ENCODE measurements at places on chromosomes 2 and 18.

DNA sequence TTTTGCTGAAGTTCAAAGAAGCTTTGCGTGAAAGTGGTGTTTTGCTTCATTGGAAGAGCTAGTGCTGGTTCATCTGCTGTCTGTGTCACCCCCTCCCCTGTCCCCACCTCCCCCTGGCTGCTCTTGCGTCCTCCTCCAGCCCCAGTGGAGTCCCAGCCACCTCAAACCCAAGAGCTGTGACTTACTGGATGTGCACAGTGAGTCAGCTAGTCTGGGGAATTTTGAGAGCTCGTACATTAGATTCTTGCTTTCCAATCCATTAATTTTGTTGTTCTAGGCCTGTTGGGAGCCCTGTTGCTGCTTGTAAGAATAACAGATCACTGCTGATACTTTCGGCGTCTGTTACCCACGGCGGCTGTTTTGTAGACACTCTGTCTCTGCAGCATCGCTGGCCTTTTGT, 412.1 kb downstream of the TSN start:
- DNase-seq = no peak

- no peak for DNase-seq
Measured at GRCh38 chr2:136246086-136246669, 128.2 kb upstream of the CXCR4 start.

GRCh38 chr2:54635554-54636152, 87.8 kb upstream of the EML6 start:
- no peak for DNase-seq

DNA sequence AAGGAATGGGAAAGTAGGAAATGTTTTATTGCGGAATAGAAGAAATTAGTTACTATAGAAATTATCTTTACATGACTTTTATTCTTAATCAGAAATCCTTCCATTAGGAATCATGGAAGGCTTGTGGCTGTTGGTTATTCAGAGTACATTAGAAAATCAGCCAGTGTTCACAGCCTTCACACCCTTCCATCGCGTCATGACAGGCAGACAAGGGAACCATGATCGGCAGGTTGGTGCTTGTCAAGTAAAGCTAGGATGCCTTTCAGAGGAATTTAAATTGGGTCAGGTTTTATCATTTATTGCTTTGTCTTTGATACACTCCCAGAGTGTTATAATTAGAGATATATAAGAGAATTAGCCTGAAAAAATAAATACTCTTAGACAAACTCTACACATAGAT, 400.6 kb downstream of the THSD7B start:
- no peak for DNase-seq

DNA sequence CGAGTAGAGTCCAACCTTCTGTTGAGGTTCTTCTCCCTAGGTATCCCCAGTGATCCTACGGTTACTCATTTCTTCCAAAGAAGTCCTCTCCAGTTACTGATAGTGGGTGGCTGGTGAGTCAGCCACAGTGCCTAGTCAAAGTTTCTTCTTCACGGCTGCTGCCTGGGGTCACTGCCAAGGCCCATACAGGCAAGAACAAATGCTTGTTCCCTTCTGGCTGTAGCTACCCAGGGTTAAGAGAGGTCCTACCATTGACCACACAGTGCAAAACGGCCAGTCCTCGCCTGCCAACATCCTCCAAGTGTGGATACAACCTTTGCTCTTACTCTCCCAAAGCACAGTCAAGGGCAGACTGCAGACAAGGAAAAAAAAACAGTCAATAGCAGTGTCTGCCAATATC, 2.9 kb upstream of the PTPN4 start:
- peak; percentile 66 for DNase-seq

GRCh38 chr2:109481196-109481555, 132.6 kb downstream of the SEPTIN10 start:
- DNase-seq = no peak

- DNase-seq = no peak
Measured at GRCh38 chr2:88561646-88562388, 65.4 kb downstream of the EIF2AK3 start.

GRCh38 chr18:3679241-3679640, 229.3 kb downstream of the TGIF1 start:
- no peak for DNase-seq

DNA sequence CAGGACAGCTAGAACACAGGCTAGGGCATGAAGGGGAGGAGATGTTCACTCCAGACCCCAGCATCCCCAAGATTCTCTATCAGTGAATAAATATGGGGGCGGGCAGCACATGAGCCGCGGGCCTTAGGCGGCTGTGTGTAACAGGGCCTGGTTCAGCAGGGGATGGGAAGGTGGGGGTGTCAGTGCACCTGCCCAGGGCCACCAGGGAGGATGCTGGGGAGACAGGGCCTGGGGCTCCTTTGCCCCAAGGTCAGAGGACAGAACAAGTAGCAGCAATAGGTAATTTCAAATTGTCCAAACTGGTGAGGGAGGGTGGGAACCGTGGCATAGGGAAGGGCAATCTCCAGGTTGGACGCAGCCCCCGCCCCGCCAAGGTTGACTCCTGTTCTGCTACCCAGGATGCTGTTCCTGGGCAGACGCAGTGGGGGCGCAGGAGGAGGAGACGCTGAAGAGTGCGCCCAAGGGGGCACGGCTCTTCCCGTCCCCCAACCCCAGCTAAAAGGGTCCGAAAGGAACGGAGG, 16.2 kb downstream of the CYP26B1 start:
- no peak for DNase-seq

- no peak for DNase-seq
Measured at GRCh38 chr2:223260681-223261080, 208.7 kb downstream of the KCNE4 start.

- DNase-seq = no peak
Measured at GRCh38 chr2:8453904-8454302, 228.0 kb upstream of the ID2 start.

- DNase-seq = no peak
Measured at GRCh38 chr18:73697353-73697752, 450.3 kb downstream of the FBXO15 start.

DNA sequence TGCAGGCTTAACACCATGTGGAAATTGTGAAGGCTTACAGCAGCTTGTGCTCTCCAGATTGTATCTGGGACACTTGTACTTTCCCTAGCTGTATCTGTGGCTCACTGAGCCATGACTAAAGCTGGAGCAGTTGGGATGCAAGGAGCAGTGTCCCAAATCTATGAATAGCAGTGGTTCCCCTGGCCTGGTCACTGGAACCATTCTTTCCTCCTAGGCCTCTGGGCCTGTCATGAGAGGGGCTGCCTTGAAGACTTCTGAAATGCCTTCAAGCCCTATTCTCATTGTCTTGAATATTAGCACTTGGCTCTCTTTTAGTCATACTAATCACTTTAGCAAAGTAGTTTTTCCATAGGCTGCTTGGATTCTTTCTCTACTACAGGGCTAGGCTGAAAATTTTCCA, 186.8 kb upstream of the LRATD1 start:
- no peak for DNase-seq

DNA sequence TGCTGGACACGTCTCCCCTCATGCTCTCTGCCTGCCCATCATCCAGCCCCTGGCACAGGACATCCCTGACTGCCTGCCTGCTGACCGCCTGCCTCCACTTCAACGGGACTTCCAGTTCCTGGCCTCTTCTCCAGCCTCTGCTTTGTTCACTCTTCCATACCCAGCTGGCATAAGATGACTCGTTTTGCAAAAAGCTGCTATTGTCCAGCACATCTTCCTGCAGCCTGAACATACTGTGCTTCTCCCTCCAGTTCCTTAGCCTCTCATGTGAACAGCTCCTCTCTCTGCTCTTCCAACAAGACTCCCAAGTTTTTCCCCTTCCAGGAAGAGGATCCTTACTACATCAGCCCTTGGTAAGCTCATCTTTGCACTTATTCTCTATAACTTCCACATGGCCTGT, 62.4 kb upstream of the SKOR2 start:
- no peak for DNase-seq

DNA sequence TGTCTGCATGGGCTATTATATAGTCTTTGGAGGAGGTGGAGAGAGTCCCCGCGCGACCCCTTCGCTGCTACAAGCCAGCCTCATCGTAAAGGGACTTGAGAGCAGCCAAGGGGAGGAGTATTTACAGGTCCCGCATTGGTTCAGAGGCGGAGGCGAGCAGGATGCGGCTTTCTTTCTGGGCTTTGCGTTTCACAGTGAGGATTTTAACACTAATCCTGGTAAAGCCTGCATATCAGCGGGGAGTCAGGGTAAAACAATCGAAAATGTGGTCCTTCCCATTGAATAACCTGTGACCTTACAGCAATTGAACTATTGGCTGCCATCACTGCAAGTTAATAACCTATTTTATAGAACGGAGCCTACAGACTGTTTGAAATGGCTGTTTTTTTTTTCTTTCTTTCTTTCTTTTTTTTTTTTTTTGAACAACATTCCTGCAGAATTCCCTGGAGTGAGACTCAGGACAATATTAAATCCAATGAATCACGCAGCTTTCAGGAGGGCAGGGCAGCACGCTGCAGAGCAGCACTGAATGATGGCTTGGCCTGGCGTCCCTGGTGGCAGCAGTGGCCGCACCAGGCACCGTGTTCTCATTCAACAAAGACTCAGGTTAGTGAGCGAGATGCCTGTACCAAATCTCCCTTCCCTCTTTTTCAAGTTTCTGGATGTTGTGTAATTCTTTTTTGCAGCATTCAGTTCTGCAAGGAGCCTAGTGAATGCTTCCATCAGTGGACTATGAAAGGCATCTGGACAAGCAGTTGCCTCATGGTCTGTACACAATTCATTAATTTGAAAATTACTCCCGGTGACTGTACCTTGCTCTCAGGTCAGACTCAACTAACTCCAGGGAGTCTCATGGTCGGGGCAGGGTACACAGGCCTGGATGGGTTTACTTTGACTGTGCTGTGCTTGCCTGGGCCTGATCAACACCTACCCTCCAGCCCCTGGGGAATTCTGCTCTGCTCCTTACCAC, 19.8 kb downstream of the SMIM21 start:
- DNase-seq = no peak

- no peak for DNase-seq
Measured at GRCh38 chr2:43078781-43079755, 147.3 kb downstream of the ZFP36L2 start.

GRCh38 chr2:133389569-133389968, 178.7 kb downstream of the NCKAP5 start:
- no peak for DNase-seq

Data from stimulated activated CD4-positive, alpha-beta T cell treated with anti-CD3 and anti-CD28 coated beads, Interleukin-1b, Interleukin-23, amount 100 ng/mL, for 48 hours (primary cell).